Left lung (tissue), 14 donors: ENCODE measurements at places on chromosomes 1 and 21.

- DNase-seq, result no peak
Observed at GRCh38 chr1:7153464-7153863, 368.2 kb downstream of the CAMTA1 start.

GRCh38 chr21:16522548-16522947, 792.8 kb downstream of the USP25 start:
- DNase-seq, result no peak

DNA sequence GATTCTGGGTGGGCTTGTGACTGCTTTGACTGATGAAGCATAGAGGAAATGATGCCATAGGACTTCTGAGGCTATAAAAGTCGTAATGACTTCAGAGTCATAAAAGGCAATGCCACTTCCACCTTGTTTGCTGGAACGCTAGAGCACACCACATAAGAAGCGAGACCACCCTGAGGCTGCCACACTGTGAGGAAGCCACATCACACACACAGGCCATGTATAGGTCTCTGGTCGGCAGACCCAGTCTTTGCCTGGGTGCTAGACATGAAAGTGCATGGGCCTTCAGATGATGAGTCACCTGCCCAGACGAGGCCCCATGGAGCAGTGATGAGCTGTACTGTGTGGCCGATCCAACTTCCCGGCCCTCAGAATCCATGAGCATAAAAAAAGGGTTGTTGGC, 14.2 kb upstream of the KANK4 start:
- no peak for DNase-seq

- DNase-seq, result no peak
Observed at GRCh38 chr1:51525295-51525694, 6.2 kb upstream of the EPS15 start.

GRCh38 chr1:66359815-66360214, 174.1 kb upstream of the SGIP1 start:
- no peak for DNase-seq
